EL (cell line): ENCODE measurements at places on chromosomes 2 and 18.

- DNase-seq, result no peak
Observed at GRCh38 chr18:25518716-25519053, 166.7 kb upstream of the ZNF521 start.

DNA sequence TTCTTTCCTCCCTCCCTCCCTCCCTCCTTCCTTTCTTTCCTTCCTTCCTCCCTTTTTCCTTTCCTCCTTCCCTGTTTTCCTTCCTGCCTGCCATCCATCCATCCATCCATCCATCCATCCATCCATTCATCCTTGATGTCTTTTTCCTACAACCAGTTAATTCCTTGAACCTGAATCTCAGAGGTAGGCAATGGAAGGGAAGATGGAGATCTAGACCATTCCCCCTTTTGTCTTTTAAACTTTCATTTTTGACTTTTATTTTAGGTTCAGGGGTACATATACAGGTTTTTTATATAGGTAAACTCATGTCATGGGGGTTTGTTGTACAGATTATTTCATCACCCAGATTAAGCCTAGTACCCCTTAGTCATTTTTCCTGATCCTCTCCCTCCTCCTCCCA is 97.4 kb downstream of the OSBPL6 start:
- DNase-seq, result no peak

DNA sequence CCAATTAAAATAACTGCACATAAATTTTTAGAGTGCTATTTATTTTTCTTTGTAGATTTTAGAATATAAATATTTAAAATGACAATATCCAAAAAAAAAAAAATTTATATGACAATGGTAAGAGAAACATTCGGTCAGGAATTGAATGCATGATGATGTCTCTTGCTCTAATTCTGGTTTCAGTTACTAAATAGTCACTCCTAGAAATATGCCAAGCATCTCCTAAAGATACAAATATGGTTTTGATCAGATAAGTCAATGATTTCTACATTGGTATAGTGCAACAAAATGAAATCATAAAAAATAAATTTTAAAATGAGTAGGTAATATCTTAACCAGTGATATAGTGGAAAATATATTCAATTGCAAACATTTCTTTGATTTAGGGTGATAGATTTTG is 95.9 kb upstream of the ACKR3 start:
- DNase-seq, result no peak

DNA sequence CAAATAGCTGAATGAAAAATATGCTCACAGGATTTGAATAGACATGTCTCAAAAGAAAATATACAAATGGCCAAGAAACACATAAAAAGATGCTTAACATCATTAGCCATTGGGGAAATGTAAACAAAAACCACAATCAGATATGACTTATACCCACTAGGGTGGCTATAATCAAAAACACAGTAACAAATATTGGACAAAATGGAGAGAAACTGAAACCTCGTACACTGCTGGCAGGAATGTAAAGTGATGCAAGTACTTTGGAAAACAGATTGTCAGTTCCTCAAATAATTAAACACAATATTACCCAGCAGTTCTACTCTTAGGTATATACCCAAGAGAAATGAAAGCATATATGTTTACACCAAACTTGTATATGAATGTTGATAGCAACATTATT is 213.0 kb downstream of the PHLPP1 start:
- DNase-seq, result peak; percentile 50

GRCh38 chr2:152432206-152432653 is 97.3 kb downstream of the FMNL2 start:
- DNase-seq, result peak; percentile 69

DNA sequence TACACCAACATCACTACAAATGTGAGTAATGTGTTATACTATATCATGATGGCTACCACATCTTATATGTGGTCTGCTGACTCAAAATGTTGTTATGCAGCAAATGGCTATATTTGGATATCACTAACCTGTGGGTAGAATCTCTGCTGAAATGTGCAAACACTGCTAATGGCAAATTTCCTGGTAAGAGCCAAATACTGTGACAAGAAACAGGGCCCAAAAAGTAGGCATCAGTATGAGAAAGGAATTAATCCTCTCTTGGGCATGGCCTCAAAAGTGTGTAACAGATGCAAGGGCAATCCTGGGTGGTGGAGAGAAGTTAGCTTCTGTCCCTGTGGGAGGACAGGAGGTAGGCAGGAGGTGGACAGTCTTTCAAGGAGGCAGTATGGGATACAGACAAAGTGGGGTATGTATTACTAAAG is 13.3 kb downstream of the ATF2 start:
- peak; percentile 81 for DNase-seq

GRCh38 chr2:26269571-26270158 is 24.9 kb downstream of the HADHB start:
- no peak for DNase-seq

DNA sequence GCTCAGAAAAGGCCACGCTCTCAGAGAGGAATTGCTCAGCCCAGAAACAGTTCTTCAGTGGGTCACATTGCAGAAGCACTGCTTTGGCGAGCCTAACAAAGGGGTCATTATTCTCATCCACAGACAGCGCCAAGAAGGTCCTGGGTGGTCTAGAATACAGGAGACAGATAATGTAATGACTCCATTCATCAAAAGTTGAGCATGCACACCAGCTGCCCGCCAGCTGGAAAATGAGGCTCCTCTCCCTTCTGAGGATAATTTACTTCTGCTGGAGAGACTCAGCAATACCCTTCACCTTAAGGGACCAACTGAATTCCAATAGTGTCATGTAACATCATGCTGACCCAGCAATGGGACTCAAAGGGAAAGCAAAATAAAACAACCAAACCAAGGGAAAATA is 79.9 kb downstream of the TRIB2 start:
- DNase-seq, result no peak

DNA sequence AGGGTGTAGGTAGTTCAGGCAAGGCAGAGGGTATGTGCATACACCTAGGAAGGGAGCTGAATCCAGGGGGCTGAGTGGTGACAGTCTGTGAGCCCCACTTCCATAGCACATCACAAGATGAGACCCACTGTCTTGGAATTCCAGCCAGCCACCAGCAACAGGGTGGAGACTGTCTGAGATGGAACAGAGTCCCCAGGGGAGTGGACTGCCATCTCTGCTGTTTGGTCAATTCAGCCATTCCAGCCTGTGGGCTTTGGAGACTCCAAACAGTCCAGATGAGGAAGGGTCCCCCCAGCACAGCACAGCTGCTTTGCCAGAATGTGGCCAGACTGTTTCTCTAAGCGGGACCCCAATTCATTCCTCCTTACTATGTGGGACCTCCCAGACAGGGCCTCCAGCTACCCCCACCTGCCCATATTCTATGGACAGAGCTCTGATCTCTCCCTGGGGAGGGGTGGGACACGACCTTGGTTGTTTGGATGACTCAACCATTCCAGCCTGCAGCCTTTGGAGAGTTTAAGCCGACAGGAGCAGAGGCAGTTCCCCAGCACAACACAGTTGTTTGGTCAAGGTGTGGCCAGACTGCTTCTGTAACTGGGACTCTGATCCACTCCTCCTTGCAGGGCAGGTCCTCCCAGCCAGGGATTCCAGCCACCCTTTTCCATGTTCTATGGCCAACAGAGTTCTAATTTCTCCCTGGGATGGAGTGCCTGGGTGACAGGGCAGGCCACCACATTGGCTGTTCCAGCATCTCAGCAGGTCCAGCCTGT is 178.0 kb downstream of the RND3 start:
- DNase-seq, result no peak

DNA sequence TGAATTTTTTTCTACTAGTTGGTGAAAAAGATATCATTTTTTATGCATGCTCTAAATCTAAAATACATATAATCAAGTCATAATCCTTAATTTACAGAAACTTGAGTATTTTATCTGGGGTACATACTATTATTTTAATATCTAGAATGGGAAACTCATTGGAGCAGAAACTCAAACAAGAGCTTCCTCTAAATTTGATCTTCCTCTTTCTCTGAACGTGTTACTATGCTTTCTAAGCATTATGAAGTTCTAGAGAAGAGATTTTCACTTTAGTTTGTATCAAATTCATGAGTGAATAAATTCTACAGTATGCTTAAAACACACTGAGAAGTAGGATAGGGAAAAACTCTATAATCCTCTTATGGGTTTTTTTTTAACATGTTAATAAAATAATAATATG is 20.6 kb upstream of the SLC38A11 start:
- no peak for DNase-seq

DNA sequence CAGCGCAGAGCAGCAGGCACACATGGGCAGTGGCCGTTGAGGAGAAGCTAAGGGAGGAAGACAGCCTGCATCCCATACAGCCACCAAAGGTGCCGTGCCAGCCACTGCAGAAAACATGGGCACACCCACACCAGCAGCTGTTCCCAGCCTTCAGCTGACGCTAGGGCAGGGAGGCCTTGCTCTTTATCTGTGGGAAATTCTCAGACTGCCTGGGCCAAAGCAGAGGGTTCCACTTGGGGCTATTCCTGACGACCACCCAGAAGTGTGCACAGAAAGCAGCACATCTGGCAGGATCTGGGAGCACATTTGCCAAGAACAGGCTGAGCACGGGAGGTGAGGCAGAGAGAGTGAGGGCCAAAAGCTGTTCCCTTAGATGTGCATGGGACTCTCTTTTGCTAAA is 101.3 kb upstream of the SOX11 start:
- no peak for DNase-seq

- peak; percentile 47 for DNase-seq
Observed at GRCh38 chr2:222355860-222356259, 57.1 kb upstream of the PAX3 start.

GRCh38 chr2:9812945-9813311 is 30.3 kb upstream of the TAF1B start:
- DNase-seq, result no peak

DNA sequence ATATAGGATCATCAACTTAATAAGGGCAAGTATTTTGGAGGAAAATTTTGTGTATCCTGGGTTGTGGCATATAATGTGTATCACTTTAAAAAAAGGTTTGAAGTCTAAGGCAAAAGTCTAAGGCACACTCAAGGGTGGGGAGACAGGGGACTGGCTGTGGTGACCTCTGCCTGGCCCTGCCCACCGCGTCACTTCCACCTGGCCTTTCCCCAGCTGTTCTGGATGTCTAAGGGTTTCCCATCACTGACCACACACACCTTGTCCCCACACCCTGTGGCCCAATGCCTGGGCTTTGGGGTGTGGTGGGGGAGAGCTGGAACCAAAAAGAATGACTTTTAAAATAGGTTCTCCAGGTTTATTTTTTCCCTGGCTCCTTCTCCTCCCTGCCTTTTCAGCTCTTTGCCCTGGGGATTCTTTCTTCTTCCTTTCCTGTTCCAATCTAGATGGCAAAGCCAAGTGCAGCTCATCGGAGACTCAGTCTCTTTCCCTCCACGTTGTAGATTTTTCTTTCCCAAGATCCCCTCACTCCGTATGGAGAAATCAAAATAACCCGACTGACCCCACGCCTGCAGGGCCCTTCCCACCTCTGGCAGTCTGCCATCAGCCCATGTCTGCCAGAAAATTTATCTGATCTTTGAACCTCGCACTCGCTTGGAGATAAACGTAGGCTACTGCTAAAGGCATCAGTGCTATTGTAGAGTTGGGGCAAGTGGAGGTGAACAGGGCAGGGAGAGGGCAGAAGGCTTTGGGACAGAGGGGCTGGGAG is 257.2 kb downstream of the DYSF start:
- DNase-seq, result no peak

DNA sequence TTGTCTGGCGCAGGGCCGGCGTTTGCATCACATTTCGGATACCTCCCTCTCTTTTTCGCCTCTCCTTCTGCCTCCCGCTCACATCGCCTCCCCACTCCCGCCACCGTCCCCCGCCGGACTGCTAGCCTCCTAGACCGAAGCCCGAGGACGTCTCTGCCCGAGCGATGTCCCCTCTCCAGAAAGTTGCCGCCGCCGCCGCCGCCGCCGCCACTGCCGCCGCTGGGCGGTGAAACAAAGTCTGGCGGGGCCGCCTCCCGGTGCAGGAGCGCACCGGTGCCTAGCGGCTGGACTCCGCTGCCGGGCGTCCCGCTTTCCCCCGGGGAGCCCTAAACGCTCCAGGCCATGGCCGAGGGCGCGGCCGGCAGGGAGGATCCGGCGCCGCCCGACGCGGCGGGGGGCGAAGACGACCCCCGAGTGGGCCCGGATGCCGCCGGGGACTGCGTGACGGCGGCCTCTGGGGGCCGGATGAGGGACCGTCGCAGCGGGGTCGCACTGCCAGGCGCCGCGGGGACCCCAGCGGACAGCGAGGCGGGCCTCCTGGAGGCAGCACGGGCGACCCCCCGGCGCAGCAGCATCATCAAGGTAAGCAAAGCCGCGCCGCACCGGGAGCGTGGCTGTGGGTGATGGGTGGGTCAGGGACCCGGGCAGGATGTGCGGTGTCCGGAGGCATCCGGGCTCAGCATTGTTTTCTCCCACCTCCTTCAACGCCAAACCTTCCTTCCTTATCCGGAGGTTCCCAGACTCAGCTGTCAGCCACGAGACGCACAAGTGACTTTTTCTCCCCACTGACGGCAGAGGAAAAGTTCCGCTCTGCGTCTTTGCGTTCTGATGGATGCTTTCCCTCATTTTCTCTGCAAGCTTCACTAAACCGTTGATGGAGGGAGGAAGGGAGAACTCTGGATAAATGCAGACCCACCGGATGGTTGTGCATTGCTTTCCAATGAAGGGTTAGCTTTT is 643 bp downstream of the PLCL1 start:
- DNase-seq, result peak; percentile 14

DNA sequence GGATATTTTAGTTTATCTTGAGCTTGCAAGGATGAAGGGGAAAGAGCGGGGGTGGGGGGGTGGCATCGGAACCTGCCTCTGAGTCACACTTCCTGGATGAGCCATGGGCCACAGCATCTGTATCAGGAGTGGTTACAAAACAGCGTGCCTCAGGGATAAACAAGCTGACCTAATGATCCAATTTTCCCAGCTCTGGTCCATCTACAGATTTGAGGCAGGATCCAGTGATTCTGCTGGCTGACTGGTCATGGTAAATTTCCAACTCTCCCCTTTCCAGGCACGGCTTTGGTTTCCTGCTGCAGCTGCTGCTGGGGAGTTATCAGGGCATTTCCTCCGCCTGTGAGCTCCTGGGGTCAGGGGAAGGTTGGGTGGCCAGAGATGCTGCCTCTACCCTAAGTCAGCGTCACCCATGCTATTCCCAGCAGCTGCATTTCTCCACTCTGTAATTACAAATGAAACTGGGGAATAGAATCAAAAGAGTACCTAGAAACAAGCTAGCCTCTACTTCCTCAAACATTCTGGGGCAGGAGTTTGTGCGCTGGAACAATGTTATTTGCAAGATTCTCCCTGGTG is 4.7 kb upstream of the HPCAL1 start:
- DNase-seq, result peak; percentile 96

DNA sequence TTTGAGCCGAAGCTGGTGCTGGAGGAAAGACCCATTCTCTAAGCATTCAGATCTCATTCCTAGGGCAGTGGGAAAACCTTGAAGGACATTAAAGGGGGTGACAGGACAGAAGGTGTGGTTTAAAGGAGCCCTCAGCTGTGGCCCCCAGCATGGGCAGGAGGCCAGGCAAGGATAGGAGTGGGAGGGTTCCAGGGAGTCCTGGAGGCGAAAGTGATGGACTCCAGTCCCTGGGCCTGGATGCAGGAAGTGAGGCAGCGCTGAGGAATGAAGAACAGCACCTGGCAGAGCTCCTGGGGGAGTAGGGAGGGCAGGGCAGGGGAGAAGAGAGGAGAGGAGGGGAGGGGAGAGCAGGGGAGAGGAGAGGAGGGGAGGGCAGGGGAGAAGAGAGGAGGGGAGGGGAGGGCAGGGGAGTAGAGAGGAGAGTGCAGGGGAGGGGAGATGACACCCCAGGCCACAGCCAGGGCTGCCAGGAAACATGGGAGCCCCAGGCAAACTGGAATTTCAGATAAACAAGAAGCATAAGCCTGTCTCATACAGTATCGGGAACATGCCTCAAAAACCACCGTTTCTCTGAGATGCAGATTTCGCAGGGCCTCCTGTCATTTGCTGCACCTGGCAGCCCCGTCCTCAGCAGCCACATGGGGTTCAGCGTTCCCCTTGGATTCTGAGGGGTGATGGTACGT is 5.7 kb downstream of the RAMP1 start:
- peak; percentile 73 for DNase-seq
